GM23338 (cell line): ENCODE measurements at places on chromosomes 5 and 9.
A peak's percentile ranks its signal among the peaks of the same experiment; 100 is the strongest.

DNA sequence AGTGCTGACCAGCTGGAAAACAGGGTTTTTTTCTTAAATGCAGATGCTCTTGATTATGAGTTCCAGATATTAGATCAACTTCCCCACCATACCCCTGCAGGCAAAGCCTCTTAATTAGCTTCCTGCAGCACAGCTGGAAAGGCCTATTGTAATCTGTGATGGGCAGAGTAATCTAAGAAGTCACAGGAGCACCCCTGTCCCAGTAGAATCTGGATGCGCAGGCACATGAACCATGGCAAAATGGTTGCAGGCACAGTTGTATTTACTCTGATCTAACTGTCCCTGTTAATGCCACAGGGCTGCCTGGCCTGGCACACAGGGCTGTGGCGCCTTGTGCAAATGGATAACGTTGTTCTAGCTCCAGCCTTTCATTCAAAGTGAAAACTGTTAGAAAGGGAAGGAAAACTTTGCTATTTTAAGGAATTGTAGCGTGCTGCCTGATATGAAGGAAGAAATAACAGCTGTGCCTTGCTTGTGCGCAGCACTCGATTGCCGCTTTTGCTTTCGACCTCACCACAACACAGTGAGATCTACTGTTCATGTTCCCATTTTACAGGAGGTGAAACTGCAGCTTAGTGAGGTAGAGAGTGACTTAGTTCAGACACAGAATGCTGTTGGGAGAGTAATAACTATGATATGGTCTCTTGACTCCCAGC lies 2.3 kb downstream of the TGFBI start:
- no peak for DNase-seq
- no peaks in the 10 kb centered on the region; the same call in 1 of the 2 replicates for H3K36me3 ChIP-seq
- no peak overlapping the region for H3K4me3 ChIP-seq
- H3K27ac ChIP-seq: no peak overlapping the region
- H3K27me3 ChIP-seq: peaks cover 43% of the 10 kb centered on the region

DNA sequence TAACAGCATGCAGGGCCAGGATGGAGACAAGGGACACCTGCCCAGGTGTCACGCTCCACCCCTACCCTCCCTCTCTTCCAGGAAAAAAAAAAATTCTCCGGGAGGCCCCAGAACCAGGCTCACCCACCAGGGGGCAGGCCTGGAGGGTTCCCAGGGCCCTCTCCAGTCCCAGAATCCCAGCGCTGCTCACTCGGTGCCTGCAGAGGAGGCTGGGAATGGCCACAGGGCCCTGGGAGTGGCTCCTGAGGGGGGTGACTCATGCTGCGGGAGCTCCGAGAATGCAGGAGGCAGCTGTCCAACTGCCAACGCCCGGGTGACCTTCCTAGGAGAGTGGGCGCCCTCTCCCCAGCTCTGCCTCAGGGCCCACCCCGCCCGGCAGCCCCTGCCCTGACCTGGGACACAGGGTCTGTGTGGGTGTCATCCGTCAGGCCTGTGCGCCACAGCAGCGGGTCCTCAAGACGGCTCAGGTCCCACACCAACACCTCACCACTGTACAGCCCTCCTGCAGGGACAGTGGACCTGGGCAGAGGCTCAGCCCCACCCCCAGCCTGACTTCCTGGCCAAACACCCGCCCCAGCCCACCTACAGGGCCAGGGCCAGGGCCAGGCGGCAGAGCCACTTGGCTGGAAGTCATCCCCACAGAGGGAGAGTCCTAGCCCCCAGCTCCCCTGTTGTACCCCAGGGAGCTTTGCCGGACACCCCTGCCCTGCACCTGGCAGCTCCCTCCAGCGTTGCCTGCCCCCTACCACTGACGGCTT lies 21.2 kb downstream of the DYNC2I2 start:
- peak; percentile 96 for DNase-seq
- no peaks in the 10 kb centered on the region for H3K27me3 ChIP-seq
- peak overlapping the region; percentile 84; the same call in 1 of the 2 replicates for H3K27ac ChIP-seq
- peaks cover 26% of the 10 kb centered on the region for H3K36me3 ChIP-seq

DNA sequence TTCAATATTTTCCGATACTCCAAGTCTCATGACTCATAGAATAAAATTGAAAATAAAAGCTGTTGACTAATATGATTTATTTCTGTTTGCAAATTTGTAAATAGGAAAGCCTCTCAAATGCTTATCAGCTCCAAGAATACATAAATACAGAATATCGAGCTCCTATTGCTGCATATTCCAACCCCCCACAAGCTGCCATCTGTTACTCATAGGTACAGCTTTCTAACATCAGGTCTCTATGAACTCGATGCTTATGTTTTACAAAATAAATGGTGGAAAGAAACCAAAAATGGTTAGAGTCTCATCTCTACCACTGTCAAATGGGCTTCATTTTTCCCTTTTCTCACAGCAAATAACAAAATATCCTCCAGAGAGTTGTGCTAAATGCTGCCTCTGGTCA lies 631.6 kb upstream of the CDH18 start:
- H3K4me1 ChIP-seq: no peaks in the 10 kb centered on the region
- no peak overlapping the region for H3K4me3 ChIP-seq
- no peak for DNase-seq
- H3K36me3 ChIP-seq: no peaks in the 10 kb centered on the region
- no peak overlapping the region for H3K27ac ChIP-seq
- H3K27me3 ChIP-seq: no peaks in the 10 kb centered on the region

DNA sequence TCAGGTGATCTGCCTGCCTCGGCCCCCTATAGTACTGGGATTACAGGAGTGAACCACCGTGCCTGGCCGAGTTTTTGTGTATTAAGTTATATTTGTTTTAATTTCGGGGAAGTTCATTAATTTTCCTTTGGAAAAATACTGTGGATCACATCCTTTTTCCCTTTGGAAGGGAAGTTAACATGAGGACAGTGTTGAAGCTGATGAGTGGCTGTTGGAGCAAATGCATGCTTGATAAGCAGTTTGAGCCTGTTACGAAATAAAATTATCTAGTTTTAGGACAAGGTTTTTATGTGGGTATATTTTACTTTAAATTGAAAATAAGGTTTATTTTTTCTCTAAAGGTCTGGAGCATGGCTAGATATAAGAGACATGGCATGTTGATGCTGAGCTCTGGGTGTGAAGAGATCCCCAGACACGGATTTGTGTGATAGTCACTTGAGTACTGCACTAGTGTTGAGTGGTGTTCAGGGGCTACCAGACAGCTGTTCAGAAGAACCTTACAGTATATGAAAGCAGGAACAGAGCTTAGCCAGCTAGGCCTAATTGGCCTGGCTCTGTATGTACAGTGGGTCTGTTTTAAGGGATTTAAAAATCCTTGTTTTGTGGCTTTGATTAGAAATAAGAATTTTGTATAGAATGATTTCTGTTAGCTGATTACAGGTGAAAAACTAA lies 17.4 kb downstream of the LMNB1 start:
- peaks cover 10% of the 10 kb centered on the region for H3K4me1 ChIP-seq
- no peak overlapping the region for H3K4me3 ChIP-seq
- peak overlapping the region; percentile 72; the same call in 1 of the 2 replicates for H3K27ac ChIP-seq
- H3K27me3 ChIP-seq: no peaks in the 10 kb centered on the region

GRCh38 chr5:74233571-74233970 lies 407.0 kb downstream of the ENC1 start:
- no peak overlapping the region for H3K4me3 ChIP-seq
- no peak overlapping the region for H3K27ac ChIP-seq
- no peaks in the 10 kb centered on the region for H3K27me3 ChIP-seq
- no peaks in the 10 kb centered on the region for H3K36me3 ChIP-seq
- no peak for DNase-seq
